Stimulated activated CD4-positive, alpha-beta T cell treated with anti-CD3 and anti-CD28 coated beads, Interleukin-12 subunit alpha, Interleukin-12 subunit beta, amount 100 ng/mL, for 48 hours (primary cell): ENCODE measurements at places on chromosomes 3 and 15.

- DNase-seq: no peak
Observed at GRCh38 chr3:45034612-45035252, 8.6 kb downstream of the CLEC3B start.

GRCh38 chr3:29215948-29216347, 64.9 kb upstream of the RBMS3 start:
- no peak for DNase-seq

GRCh38 chr3:35908366-35909232, 269.3 kb downstream of the ARPP21 start:
- DNase-seq: no peak

DNA sequence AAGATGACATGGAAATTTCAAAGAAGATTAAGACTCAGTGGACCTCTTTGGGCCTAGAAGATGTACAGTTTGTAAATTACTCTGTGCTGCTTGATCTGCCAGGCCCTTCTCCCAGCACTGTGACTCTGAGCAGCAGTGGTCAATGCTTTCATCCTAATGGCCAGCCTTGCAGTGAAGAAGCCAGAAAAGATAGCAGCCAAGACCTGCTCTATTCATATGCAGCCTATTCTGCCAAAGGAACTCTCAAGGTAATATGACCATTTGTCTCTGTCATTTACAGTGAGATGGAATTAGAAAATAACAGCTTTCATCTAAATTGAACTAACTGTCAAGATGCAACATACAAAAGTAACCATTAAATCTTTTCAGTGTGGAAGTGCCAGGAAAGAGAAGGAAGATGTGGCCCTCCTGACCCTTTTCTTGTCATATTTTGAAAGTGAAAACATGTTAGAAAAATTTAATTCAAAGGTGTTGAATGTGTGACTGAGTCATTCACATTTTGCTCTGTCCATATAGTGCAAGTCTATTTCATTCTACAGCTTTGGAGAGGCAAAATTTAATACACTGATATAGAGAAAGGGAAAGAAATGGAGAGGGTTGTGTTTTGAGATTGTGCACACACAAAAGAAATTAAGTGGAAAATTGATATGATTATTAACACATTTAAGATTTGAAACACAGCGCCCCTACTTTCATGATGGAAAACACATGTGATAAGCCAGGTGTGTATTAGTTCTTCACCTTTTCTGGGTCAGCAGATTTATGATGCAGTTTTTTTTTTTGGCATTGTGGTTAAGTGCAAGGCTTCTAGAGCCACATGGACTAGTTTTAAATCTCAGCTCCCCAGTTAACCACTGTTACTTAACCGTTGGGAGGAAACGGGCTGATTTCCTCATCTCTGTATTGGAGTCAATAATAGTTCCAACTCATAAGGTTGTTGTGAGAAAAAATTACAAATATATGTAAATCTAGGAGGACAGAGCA, 375.1 kb downstream of the NAALADL2 start:
- no peak for DNase-seq

- DNase-seq: no peak
Observed at GRCh38 chr3:131561511-131561910, 58.7 kb upstream of the MRPL3 start.

DNA sequence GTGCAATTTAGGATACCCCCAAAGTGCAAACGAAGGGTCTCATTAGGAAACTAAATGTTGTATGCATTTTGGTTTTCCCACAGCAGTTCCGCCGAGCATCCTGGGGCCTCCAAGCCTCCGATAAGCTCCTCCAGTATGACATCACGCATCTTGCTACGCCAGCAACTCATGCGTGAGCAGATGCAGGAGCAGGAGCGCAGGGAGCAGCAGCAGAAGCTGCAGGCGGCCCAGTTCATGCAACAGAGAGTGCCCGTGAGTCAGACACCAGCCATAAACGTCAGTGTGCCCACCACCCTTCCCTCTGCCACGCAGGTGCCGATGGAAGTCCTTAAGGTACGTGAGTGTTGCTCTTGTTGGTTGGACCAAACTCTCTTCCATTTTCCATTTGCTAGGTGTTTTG, 120.5 kb upstream of the SAMMSON start:
- no peak for DNase-seq

DNA sequence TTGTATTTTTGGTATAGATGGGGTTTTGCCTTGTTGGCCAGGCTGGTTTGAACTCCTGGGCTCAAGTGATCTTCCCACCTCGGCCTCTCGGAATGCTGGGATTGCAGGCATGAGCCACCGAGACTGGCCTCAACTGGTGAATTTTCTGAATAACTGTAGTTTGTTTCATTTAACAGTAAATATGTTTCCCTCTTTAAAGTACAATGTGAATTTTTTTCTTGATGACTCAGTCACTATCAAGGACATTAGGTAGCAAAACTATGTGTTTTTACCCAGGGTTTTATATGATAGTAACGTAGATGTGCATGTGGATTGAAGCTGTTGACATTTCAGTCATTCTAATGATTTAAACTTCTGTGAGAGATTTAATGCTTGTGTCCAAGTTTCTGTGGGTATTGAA, 40.2 kb upstream of the MAPKBP1 start:
- DNase-seq: no peak

- no peak for DNase-seq
Observed at GRCh38 chr3:14156843-14157561, 21.4 kb downstream of the XPC start.

GRCh38 chr3:95343767-95344166, 1280.9 kb downstream of the NSUN3 start:
- no peak for DNase-seq

DNA sequence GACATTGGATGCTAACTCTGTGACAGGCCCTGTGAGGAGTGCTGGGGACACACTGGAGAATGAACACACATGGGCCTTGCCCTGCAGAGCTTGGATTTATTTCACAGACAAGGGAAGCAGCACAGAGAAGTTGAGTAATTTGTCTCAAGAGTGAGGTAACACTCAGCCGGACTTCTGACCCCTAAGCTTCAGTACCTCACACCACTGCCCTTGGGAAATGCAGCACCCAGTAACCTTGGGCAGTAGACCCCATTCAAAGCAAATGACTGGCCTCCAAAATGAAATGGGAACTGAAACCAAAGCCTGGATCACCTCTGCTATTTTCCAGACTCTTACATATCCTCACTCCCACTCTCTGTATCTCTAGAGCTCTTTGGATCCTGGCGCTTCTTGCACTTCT, 37.3 kb downstream of the RFT1 start:
- DNase-seq: no peak

DNA sequence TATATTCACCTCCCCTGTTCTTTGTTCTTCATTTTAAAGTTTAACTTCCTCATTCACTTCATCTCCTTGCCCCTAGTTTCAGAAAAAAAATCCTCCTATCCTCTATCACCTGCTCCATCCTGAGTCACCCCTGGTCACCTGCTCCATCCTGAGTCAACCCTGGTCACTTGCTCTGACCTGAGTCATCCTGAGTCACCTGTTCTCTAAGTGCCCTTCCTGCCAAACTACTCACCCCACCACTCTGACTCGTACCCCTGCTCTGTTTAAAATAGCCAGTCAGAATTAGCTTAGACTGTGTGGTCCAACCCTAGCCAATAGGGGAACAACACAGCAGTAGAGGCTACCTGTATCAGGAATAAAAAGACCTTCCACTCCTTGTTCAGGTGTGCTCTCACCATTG, 716.9 kb downstream of the ZBBX start:
- DNase-seq: no peak

GRCh38 chr3:153026026-153026425, 136.0 kb upstream of the RAP2B start:
- no peak for DNase-seq

DNA sequence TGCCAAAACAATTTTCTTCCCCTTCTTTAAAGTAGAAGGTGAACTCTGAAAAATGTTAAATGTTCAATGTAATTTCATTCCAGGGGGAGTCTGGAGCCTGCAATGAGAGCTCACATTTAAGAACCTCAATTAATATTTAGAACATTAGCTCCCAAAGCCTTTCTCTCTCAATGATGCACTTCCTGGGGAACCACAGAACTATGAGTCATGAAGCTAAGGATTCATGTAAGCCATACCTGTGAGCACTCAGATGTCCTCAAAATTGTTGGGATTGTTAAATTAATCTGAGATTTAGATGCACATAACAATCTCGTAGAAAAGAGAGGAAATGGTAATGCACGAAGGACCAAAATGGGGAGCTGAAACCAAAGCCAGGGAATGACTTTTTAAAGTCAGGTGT, 244.2 kb upstream of the LRIG1 start:
- no peak for DNase-seq

DNA sequence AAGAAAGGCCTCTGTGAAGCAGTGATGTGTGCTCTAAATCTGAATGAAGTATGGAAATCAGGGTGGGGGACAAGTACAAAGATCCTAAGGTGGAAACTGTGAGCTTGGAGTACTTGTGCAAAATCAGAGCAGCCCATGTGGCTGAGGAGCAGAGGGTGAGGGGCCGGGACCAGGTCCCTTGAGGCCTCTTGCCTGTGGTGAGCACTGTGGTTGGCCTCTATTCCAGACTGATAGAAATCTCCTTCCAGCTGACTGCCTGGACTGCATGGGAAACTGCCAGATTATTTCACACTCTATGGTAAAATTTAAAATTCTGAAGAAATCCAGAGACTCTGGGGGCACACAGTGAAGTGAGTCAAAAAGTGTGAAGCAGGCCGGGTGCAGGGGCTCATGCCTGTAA, 81.4 kb downstream of the TM4SF4 start:
- DNase-seq: no peak

DNA sequence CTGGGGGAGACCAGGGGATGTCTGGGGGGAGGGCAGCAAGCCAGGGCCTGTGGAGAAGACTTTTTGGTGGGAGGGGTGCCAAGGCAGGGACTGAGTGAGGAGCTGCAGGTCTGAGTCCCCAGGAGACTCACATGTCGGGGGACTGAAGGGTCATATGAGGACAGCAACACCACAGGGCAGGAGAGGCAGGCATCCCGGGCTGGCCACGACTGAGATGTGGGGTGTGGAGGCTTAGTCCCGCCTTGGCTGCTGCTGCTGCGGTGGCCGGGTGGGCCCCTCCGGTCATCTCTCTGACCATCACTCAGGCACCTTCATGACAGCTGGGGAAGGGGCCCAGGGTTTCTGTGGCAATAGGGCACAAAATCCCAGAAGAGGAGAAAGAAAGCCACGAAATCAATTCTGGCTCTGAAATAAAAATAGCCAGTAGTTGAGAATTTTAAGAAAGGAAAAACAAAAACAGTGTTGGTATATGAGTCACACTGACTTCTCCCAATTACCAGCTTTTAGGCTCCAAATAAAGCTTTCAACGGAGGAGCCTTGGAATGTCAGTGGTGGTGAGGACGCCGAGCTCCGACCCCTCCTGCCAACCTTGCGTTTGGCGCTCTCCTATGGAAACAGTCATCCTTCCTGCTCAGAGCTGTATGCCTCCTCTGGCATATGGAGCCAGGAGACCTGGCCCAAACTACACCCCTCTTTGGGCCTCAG, 52.9 kb upstream of the ITGA11 start:
- DNase-seq: no peak

- DNase-seq: no peak
Observed at GRCh38 chr15:31369727-31370126, 43.1 kb downstream of the KLF13 start.

GRCh38 chr15:70259640-70260508, 162.2 kb upstream of the TLE3 start:
- DNase-seq: no peak

DNA sequence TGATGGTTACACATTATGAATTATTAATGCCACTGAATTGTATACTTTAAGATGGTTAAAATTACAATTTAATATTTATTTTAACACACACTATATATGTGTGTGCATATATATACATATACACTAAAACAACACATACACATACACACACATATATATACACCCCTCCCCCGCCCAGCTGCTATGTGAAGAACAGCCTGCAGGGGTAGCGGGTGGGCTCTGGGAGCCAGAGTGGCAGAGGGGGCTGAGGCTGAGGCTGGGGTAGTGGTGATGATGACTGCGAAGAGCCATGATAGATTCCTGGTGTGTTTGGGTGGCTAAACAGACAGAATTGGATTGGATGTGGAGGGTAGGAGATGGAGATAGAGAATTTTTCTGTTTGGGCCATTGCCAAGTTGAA, 39.4 kb upstream of the APEH start:
- DNase-seq: no peak

DNA sequence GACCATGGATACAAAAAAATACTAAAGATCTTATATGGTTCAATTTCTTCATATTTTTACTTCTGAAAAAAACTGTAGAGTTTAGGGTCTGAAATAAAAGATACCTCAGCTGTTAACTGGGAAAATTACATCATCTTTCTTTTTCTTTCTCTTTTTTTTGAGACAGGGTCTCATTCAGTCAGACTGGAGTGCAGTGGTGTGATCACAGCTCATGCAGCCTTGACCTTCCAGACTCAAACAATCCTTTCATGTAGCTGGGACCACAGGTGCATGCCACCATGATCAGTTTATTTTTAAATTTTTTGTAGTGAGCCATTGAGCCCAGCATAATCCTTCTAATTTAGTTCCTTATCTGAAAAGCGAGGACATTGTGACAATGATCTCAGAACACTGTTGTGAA, 39.6 kb upstream of the TKT start:
- DNase-seq: no peak

DNA sequence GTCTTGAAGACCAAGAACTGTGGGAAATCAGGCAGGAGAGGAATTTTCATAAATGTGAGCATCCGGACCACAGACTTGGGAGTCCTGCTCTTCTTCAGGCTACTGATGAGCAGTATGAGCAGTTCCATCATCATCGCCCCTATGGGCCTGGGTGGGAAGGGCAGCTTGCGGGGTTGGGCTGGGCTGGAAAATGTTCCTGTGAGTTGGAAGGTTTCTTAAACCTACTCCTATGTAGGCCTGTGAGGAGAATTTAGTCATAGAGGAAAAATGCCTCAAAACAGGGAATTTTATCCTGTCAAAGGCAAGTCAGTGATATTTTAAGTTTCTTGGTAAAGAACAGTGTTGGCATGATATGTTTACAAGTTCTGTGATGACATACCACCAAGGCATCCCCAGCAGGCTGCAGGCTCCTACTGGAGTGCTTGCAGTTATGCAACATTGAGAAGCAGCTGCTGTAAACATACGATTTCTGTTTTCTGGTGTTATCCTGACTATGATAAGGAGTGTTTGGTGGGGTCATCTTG, 10.3 kb downstream of the MASP1 start:
- DNase-seq: no peak

DNA sequence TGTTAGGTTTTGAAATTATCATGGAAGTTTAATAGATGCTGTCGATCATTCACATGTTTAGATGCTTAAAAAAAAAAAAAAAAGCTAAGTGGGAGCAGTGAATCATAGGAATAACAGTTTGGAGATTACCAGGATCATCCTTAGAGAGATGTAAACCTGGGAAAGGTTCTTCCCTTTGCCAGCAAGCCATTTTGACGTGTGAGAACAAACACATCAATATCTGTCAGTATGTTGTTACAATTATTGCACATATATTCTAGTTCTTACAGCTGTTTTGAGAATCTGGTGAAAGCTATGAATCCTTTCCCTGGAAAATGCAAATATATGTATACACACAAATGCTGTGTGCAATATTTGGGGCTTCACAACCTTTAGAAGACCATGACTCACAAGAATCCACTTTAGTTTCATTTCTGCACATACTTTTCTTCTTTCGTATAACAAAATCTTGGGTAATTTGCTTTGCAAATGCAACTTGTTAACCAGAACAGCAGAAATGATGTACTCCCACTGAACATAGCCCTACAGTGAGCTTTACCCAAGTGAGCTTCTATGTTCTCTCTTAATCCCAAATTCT, 12.0 kb downstream of the NFKBIZ start:
- DNase-seq: no peak

- DNase-seq: no peak
Observed at GRCh38 chr3:120569222-120570057, 26.7 kb upstream of the NDUFB4 start.

- no peak for DNase-seq
Observed at GRCh38 chr3:55089211-55089610, 161.4 kb upstream of the LRTM1 start.
